ENCODE measurements at places on chromosomes 13 and 19.

DNA sequence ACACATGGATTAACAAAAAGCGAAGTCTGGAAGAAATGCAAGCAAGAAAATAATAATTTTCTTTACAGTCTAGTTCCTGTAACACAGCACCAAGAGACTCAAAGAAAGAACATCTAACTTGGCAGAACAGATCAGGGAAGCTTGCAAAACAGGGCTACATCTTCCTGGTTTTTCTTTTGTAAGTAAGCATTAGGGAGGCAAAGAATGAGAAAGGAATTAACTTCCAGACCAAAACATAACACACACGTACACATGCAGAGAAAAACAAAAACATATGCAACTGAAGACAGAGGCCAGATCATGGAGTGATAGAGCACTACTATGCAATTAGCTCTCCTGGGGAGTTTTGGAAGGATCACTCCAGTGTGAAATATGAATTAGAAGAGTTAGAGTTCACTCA is 120.5 kb downstream of the DIAPH3 start:
- peak; percentile 74 for DNase-seq

DNA sequence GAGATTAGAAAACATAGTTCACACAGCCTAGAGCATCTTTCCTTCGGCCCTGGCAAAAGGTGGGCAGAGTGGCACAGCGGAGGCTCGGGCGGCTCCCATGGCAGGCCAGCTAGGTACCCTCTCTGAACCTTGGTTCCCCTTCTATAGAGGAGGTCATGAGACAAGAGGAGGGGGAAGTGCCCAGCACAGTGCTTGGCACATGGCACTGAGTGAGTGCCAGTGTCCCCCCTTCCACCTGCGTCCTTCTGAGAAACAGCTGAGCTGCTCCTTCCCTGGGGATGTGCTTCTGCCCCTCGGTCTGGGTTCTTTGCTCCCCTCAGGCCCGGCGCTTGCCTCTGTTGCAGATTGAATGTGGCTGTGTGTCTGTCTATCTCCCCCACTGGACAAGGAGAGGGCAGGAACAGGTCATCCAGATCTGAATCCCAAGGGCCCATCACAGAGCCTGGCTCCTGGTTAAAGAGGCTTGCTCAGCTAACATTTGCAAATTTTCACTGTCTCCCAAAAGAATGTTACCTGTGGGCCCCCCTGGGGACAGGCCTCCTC is 165.6 kb downstream of the USP12 start:
- no peak for DNase-seq

DNA sequence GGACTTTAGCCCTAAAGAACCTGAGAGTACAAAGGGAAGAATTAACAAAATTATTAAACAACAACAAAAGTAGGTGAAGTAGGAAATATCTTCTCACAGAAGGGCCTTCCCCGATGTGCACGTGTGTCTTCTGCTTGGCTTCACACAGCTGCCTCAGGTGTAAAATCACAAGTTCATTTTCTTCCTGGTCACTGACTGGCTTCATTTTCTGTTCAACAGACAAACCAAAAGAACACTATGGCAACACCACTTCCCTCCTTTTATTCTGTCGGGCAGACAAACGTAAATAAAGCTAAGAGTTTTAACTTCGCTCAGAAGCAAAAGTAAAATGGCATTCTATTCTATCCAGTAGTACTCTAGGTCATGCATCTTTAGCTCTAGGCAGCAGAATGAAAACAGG is 140.9 kb downstream of the TBC1D4 start:
- DNase-seq: no peak

DNA sequence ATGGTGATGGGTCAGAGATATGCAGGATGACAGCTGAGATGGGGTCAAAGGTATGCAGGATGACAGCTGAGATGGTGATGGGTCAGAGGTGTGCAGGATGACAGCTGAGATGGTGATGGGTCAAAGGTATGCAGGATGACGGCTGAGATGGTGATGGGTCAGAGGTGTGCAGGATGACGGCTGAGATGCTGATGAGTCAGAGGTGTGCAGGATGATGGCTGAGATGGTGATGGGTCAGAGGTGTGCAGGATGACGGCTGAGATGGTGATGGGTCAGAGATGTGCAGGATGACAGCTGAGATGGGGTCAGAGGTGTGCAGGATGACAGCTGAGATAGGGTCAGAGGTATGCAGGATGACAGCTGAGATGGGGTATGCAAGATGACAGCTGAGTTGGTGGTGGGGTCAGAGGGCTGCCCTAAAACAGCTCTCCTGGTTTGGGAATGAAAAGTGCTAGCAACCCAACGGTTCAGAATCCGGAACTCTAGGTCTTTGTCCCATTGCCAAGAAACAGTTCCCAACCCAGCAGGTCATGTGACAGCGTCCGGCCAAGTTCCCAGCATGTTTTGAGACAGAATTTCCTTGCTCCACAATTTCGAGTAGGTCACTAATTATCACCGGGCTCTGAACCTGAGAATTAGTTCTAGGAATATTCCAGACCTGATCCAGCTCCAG is 3.2 kb downstream of the SELENOW start:
- peak; percentile 30 for DNase-seq

- peak; percentile 49 for DNase-seq
Observed at GRCh38 chr13:50161052-50161451, 145.8 kb downstream of the KCNRG start.

DNA sequence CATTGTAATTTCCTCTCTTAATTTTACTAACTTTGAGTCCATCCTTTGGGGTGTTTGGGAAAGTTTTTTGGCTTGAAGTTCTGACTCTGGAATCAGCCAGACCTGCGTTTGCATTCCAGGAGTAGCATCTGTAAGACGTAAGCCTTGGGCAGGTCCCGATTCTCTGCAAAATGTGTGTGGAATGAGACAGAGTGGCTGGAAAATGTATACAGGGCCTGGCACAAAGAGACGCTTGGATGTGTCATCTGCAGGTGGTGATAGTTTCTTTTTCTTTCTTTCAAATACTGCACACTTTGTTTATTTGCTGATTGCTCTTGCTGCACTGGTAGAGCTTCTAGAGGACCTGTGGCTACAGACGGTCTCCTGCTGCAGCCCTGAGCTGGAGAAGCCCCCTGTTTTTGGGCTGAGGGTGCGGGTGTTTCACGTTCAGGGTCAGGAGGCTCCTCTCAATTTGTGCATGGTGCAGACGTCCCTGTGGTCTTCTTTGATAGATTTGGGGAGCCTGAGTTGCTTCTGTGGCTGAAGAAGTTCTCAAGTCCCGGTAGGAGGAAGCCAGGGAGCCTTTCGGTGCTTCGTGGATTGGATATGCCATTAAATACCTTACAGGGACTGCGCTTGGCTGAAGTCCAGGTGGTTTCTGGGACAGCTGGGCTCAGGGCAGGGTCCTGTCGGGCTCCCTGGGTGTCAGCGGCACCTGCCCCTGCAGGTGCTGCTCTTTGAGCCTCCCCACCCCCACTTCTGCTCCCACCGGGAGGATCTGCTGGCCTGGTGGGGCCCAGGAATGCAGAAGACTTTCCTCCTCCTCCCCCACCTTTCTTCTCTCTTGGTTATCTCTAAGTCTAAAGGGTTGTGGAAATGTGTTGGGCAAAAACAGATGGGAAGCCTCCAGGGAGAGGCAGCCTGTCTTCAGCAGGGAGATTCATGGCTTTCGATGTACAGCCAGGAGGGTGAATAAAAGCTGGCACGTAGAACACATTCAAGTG is 44.0 kb upstream of the GAS6 start:
- DNase-seq: peak; percentile 87

DNA sequence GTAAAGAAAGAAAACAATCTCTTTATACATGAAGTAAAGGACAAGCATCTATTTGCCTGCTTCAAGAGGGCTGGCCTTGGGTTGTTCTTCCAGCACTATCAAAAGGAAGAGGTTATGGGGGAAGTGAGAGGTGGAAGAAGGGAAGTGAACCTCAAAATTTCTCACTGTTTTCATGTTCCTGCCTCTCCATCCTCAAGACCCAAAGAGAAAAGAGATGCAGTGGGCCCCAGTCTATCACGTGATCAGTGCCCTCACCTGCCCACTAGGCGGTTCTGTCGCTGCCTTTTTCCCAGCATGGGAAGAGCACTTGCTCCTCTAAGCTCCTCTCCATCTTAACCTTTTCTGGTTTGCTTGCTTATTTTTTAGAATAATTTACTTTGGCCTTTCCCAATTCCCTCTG is 6.2 kb upstream of the USP12 start:
- no peak for DNase-seq

DNA sequence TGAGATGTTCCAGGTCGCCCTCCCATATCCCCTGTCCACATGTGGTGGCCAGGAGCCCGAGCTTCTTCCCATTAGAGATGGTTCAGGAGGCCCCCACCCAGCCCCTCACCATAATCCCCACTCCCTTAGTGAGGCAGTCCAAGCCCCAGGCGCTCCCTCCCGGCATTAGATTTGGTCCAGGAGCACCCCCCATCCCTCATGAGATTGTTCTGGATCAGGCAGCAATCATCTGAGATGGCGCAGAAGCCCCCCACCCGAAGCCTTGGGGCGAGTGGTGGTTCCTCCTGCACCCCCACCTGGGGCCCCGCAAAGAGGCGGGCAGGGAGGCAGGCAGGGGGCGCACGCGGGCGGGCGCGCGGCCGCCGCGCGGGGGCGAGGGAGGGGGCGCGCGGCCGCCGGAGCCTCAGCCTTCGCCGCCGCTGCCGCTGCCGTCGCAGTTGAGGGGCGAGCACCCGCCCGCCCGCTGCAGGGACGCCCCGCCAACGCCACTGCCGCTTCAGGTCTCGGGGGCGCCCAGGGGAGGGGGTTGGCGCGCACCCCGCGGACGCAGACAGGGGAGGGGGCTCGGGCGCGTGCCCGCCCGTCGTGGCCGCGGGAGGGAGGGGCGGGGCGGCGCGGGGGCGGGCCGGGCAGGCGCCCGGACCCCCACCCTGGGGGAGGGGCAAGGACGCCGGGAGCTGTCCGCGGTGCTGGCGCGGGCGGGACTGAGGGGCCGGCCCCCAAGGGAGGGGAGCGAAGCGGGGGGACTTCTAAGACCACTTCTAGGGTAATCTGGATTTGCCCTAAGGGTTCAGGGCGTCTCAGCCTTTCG is 46.4 kb upstream of the SHKBP1 start:
- no peak for DNase-seq

DNA sequence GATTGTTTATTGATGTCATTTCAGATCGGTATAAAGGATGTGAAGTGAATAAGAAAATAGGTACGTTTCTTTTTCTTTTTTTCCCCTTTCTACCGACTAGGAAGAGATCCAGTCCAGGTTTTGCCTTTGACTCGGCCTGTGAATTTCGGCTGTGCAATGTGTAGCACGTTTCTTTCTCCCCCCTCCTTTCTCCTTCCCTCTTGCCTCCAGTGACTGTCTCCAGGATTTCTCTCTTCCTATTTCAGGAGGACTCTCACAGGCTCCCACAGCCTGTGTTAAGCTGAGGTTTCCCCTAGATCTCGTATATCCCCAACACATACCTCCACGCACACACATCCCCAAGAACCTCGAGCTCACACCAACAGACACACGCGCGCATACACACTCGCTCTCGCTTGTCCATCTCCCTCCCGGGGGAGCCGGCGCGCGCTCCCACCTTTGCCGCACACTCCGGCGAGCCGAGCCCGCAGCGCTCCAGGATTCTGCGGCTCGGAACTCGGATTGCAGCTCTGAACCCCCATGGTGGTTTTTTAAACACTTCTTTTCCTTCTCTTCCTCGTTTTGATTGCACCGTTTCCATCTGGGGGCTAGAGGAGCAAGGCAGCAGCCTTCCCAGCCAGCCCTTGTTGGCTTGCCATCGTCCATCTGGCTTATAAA is at the start of gene GPC6:
GPC6 (plus strand) TSS at position 185 of the 657 bp plus-strand sequence.
- DNase-seq: peak; percentile 92

- peak; percentile 53 for DNase-seq
Observed at GRCh38 chr19:18453269-18454024, 15.5 kb upstream of the ISYNA1 start.

DNA sequence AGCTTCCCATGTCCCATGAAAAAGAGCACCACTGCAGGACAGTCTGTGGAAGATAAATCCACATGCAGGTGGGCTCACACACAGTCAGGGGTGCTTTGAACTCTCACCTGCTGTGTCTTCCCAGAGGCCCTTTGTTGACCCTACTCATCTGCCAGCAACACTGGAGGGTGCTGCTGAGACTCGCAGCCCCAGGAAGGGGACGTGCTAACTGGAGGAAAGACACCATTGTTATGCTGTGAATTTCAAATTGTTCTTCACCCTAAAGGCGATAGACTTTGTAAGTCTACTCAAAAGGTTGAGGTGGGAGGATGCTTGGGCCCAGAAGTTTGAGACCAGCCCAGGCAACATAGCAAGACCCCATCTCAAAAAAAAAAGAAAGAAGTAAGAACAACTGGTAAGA is 107.3 kb upstream of the SERP2 start:
- no peak for DNase-seq

DNA sequence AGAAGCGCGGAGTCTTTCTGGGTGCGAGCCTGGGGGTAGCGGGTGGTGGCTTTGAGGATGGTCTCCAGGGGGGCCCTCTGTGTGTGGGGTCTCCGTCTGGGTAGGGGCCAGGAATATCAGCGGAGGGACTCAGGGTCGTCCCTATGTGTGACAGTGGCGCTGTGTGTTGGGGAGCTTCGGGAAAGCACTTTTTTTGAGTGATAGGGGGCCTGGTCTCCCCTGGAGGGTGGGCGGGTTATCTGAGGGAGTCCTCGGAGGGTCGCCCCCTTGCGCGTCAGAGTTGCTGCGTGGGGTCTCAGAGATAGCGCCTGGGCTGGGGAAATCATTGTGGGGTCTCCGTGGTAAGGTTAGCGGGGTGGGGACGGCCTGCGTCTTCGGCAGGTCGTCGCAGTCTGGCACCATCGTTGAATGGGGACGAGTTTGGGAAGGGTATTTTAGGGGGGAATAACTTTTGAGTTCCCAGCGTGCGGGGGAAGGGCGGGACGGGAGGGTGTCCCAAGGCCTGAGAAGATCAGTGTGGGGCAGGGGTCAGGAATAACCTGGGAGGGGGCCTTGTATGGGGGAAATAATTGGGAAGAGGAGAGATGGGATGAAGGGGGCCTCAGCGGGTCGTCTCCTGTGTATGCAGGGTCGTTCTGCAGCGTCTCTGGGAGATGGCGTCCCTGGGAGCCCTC is 857 bp downstream of the IER2 start:
- no peak for DNase-seq

- DNase-seq: peak; percentile 19
Observed at GRCh38 chr19:1811472-1811894, 593 bp downstream of the ATP8B3 start.

DNA sequence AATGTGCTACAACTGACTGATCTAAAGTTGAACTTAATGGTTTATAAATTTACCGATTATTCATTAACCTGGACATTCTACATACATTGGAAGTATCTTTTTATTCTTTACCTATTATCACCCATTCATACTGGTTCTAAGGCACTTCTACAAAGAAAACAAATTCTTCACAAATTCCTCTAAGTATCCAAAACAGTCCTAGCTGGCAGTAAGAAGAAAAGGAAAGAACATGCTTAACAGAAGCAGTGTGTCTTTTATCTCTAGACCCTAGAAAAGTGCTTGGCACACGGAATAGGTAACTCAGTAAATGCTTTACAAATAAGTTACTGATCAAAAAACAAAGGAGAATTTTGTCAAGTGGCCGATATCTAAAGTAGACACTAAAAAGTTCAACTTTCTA is 32.8 kb downstream of the TSC22D1 start:
- no peak for DNase-seq

- no peak for DNase-seq
Observed at GRCh38 chr19:38815059-38816001, 2.6 kb upstream of the LGALS4 start.

- DNase-seq: no peak
Observed at GRCh38 chr19:32201636-32202051, 143.8 kb upstream of the ZNF507 start.

GRCh38 chr19:48739404-48740163 is 826 bp downstream of the RASIP1 start:
- DNase-seq: no peak
